ENCODE measurements at places on chromosomes 5 and 9.

DNA sequence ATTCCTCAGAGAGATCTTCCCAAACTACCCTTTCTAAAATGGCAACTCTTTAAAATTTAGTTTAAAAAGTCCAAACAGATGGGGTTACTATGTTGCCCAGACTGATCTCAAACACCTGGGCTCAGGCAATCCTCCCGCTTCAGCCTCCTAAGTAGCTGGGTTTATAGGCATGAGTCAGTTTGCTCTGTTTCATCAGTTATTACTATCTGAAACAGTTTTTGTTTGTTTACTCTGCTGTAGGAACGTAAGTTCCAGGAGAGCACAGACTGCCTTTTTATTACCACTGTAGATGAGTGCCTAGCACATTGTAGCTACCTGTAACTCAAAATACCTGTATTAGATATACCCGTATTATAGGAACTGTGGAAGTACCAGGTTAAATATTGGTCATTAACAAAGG lies 89.4 kb downstream of the UHRF2 start:
- DNase-seq = no peak

GRCh38 chr5:137016783-137017324 lies 482.3 kb downstream of the SPOCK1 start:
- no peak for DNase-seq

DNA sequence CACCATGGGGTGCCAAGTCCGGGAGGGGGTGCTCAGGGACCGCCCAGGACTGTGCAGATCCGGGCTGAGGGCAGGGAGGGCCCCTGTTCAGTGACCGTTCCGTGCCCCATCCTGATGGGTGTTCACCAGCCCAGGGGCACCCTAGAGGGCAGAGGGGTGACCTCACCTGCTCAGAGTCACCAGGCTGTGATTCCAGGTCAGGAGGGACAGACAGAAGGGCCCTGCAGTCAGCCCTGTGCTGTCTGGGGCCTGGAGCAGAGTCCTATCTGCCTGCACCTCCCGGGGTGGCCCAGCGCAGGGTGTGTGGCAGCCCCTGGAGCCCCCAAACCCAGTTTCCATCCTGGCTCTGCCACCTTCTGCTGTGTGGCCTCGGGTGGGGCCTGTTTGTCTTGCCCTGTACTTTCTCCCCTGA lies 241.9 kb downstream of the PBX3 start:
- DNase-seq = no peak

DNA sequence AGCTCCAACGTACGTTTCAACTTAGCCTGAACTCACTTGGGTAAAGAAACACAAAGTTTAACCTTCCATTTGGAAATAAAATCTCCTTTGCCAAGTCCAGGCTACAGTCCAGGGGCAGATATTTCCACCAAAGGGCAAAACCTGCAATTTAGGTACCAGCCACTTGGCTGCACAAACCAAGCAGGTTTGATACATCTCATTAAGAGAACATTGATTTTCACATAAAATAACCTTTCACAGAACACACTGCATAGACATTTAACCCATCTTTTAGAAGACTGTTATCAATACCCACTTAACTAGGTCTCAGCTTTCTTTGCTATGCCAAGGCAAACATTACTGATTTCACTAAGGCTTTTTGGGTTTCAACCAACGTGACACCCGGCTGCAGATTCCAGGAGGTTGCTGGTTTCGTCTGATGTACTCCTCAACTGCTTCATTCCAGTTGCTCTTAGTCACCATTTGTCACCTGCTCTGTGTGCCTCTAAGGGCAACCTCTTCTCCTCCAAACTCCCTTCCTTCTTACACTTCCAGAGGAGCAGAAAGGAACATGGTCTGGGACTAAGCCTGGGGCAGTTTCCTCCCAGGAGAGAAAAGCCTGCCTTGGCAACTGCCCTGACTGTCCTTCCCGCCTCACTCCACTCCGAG lies 67.1 kb downstream of the EPB41L4B start:
- no peak for DNase-seq

GRCh38 chr5:137997726-137998213 lies 35.1 kb downstream of the FAM13B start:
- no peak for DNase-seq
